Activated CD4-positive, CD25-positive, alpha-beta regulatory T cell (primary cell): ENCODE measurements at places on chromosomes 13 and 19.

DNA sequence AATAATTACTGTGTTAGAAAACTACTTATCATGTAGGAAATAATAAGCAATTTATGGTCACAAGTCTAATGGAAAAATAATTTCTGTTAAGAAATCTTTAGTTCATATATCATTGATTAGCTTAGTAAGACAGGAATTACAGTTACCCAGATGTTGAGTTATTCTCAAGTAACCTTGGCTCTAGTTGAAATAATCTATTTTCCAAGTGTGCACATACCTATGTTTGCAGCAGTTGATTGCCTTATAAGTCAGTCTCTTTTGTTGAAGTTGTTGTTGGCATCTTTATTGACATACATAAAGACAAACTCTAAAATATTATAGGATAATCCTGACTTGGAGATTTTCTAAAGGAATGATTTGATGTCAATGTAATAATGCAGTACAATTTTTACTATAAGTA is 511.4 kb upstream of the KLF12 start:
- DNase-seq = no peak

DNA sequence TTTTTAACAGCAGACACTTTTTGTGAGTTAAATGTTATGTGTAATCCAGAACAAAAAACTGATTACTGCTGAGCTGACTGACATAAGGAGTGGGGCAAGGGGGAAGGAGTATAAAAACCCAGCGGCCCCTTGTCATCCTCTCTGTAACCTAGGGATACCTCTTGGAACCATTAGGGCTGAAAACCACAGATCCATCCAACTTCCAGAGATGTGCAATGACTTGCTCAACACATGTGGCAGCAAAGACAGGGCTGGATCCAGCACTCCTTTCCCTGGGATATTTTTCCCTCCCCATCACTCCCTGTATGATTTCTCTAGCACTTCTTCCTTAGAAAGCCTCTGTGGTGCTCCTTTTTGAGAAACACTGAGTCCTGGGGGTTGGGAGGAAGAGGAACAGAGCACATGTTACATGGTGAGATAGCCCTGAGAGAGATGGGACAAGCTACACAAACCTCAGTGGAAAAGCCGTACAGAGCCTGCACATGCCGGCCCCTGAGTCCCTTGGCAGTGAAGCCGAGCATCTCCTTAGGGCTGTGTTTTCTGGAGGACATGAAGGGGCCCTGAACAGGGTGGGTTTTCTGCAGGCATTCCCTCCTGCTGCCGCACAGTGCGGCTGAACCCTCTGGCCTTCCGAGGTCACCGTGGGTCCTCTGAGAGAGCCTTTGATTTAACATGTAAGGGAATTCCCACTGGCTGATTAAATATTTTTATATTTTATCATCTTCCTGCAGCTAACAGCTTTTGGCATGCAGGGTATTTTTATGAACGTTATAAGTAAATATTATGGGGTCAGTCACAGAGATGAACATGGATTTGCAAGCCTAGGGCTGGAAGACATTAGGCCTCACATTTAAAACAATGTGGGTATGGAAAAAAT is 219.9 kb downstream of the COG6 start:
- no peak for DNase-seq

GRCh38 chr19:35483089-35483488 is 7.2 kb downstream of the KRTDAP start:
- no peak for DNase-seq

DNA sequence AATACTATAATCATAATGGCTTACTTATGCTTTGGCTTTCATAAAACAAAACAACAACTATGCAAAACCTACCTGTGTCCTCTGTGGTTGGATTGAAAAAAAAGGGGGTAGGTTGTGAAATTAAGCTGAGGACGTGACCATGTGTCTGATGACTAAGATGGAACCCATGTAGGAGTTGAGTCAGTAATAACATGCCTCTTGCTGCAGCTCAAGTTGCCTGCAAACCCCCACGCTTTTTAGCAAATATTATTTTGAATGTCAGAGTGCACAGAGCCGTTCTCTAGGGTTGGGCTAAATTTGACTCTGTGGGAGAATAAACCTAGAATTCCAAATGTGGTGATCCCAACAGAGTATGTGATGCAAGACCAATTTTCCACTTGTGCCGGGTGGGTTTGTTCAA is 209.3 kb downstream of the KCNRG start:
- DNase-seq = no peak

DNA sequence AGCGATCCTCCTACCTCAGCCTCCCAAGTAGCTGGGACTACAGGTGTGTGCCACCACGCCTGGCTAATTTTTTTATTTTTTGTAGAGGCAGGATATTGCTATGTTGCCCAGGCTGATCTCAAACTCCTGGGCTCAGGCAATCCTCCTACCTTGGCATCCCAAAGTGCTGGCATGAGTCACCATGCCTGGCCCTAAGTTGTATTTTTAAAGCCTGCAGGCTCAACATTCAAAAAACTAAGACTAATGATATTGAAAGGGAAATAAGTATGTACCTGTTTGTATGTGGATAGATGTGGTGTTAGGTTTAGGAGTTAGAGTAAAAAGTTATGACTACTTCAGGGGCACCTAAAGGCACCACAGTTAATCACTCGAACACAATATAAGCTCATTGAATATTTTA is 5.4 kb upstream of the IPO5 start:
- DNase-seq = no peak

- DNase-seq = no peak
Observed at GRCh38 chr13:29817604-29818378, 32.6 kb downstream of the UBL3 start.

DNA sequence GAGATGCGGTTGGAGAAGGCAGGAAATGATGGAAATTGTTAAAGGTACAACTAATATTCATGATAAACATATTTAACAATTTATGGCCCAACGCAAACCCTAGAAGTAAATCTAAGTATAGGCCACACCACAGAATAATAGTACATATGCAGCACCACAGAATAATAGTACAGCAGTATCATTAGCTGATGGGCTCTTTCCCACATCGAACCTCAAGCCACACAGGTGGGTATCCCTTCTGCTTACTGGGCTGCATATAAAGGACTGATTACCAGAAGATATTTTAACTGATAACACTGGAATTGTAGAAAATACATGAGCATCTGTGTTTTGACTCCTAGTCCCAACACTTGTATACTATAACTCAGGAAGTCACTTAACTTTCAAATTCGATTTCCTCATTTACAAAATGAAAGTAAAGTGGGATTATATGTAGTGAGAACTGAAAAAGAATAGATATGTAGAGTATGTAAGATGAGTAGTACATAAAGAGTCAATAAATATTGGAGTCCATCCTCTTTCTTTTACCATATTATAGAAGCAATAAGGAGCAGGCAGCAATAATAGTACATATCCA is 91.5 kb downstream of the TSC22D1 start:
- no peak for DNase-seq

GRCh38 chr13:46607768-46608564 is 55.0 kb downstream of the LRCH1 start:
- DNase-seq = no peak

DNA sequence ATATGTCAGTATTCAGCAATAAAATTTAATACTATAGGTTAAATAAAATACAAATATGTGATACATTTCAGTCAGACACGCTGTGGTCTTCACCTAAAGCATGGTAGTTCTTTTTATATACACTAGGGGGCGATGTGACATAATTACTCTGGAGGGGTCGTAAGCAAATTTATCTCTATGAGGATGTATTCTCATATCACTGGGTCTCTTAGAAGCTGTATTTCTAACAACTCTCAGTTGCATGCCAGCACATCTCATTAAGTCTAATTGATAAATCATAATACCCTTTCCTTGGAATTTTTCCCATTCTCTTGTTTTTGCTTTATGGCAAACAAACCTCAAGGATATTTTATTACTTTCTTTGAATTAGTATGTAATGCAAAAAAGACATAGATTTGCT is 3.9 kb upstream of the PCDH17 start:
- no peak for DNase-seq

GRCh38 chr19:48473161-48473966 is 4.2 kb downstream of the CYTH2 start:
- DNase-seq = no peak

- DNase-seq = no peak
Observed at GRCh38 chr19:33048806-33049676, 15.6 kb downstream of the RHPN2 start.

DNA sequence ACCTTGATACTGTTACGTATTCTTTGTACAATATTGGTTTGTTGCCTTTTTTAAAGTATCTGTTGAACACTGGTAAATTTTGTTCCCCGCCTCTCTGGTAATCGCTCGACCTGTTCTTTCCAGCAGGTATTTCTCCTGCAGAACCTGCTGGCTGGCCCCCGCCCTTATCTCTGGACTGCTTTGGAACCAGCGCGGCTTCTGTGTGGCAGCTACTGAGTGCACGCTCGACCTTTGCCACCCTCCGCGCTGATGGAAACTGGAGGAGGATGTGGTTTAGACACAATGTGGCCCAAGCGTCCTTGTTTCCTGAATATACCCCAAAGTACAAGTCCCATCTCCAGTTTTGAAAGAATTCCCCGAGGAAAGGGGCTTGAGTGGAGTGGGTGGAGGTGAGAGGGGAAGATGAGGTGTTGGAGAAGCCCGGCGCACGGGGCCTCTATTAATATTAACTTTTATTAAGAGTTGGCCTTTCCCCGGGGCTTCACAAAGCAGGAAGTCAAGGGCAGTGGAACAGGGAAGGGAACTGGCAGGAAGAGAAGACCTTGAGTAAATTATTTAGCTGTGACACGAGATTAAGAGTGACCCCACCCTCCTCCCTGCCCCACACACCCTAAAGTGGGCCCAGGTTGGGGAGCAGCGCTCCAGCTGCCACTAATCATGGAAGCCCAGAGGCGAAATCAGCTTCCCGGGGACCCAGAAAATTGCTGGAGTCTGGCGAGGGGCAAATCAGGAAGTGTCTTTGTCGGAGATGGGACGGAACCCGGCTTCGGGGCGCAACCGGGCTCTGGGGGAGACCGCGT is 16.0 kb downstream of the CDX2 start:
- DNase-seq = no peak

GRCh38 chr13:96821381-96821780 is 172.9 kb downstream of the OXGR1 start:
- no peak for DNase-seq

DNA sequence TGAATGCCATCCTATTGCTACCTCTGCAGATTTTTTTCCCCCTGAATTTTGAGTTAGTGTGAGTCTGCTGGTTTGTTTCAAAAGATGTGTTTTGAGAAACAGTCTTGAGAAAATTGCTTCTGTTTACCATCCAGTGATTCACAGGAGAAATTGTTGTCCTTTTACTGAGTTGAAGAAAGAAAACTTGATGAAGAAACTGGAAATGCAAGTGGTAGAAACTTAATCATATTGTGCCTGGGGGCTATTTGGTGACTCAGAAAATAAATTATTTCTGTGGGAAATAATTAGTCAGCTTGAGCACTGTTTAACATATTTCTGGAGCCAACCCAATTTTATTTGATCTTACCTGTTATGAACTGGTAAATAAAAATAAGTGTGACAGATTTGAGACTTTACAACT is 35.4 kb downstream of the PAN3 start:
- no peak for DNase-seq

- no peak for DNase-seq
Observed at GRCh38 chr13:39961036-39961435, 305.6 kb downstream of the COG6 start.

DNA sequence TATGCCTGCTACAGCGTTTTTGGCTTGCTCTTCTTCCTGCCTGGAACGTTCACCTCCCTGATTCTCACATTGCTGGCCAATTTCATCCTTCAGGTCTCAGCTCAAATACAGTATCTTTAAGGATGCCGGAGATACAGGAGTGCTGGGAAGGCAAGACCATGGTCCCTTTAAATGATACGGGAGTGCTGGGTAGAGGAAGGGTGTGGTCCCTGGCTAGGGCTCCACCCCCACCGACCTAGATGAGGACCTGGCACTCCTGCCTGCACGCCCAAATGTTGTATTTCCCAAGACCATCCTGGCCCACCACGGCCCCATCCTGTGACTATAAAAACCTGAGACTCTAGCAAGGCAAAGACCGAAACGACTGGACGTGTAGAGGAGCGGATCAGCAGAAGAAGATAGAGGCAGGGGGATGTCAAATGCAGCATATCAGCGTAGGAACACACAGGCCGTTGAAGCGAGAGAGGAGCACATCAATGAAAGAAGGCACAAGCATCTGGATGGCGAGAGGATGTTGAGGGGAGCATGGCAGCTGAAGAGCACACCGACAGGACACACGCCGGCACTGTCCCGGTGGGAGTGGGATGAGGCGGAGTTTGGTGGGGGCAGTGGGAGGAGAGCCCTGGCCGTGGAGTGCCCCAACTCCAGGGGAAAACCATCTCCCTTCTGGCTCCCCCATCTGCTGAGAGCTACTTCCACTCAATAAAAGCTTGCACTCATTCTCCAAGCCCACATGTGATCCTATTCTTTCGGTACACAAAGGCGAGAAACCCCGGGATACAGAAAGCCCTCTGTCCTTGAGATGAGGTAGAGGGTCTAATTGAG is 74.0 kb downstream of the PCDH9 start:
- no peak for DNase-seq

GRCh38 chr19:51687791-51688670 is 5.1 kb upstream of the SPACA6 start:
- DNase-seq = no peak

DNA sequence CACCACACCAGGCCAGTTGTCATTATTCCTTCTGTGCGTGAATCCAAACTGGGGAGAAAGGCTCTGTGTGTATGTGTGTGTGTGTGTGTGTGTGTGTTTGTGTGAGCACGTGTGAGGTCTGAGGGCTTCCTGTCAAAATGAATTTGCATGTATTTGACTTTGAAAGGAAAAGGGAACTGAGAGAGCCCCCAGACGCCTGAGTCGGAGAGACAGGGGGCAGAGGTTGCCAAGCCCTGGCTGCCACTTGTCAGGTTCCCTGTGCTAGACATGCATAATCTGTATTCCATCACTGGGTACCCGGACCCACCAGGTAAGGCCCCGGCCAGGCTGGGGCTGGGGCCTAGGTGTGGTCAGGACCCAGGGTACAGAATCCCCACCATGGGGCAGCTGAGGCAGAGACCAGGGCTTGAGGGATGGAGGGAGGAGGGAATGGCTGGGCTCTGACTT is at the start of gene CLEC17A:
CLEC17A (plus strand) TSS at position 191 of the 447 bp plus-strand sequence; CDS start at position 268, 77 bp downstream.
- DNase-seq = no peak

DNA sequence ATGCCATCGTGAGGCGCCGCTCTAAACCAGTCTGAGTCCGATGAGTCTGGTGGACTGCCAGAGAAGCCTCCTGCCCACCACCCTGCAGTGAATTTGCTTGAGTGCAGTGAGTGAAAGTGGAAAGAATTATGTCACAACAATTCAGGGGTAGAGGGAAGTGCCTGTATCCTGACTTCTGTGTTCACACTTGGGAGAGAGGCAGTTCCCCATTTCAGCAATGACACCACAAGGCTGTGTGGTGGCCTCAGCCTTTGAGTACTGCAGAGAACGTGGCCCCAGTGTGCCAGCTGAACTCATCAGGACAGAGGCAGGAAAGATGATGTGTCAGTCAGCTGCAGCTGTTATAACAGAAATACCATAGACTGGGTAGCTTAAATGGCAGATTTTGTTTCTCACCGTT is 155.6 kb downstream of the COG6 start:
- no peak for DNase-seq

GRCh38 chr19:10670182-10670581 is 16.0 kb downstream of the ILF3 start:
- no peak for DNase-seq

GRCh38 chr13:96252903-96253302 is 163.0 kb downstream of the HS6ST3 start:
- DNase-seq = no peak
